SK-N-SH (cell line): ENCODE measurements at places on chromosomes 6 and 20.
A peak's percentile ranks its signal among the peaks of the same experiment; 100 is the strongest.

DNA sequence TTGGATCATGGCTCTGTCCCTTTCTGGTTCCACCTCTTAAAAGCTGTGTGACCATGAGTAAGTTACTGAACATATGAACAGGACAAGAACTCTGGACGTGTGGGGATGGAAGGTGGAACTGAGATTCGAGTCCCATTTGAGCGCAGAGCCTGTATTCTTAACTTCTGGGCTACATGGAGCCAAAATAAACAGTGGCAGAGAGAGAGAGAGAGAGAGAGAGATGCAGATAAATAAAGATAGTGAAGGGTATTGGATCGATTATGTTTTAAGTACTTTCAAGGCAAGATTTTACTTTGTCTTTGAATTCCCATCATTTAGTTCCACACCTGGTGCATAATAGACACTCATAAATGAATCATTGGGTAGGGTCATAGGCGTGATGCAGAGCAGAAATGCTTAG lies 39.7 kb downstream of the SLC35D3 start:
- no peak for DNase-seq

- DNase-seq = no peak
These were observed 60.9 kb downstream of the DLL1 start for GRCh38 chr6:170229851-170230519.

DNA sequence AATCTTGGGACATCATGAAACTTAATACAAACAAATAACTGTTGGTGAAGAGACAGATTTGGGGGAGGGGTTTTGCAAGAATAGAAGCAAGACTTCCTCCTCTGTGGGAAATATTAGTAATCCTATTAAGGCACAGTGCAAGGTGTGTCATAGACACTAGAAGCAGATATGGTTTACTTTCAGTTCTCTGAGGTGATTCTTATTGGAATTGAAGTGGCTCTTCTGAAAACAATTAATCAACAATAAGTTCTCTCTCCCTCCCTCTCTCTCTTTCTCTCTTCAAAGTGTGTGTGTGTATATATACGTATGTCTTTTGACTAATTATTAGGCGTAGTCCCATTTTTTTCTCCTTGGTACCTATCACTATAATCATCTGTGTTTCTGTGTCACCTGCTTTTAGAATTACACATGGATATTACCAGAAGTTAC lies 99.8 kb downstream of the HIVEP2 start:
- no peak for DNase-seq

DNA sequence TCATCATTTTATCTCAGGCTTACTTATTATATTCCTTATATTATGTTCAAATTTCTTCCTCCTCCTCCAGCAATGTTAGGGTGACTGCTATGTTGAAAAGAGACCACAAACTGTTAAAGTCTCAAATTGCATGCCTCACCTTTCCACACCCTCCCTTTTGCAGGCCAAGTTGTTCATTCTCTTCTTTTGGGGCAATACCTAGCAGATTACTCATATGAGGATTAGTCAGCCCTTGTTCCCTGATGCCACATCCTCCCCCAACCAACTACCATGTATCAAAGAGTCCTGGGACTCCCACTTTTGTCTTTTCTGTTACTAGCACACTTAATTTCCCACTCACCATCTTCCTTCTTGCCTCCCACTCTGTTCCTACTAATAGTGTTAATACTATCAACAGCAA lies 434.7 kb downstream of the BCKDHB start:
- DNase-seq = no peak

DNA sequence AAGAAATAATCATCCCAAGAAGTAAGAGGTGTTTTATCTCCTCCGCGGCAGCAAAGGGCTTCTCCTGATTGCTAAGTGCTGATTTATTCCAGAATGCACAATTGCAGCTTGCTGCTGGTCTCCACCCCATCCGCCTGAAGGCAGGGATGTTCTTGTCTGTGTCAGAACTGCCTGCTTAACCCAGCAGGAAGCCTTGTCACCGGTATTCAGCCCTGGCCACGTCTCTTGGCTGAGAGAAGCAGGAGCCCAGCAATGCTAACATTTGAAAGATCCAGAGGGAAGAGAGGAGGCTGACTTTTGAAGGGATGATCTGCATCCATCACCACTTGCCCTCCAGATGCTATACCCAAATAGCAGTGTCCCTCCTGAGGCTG lies 4.2 kb downstream of the SCML4 start:
- peak; percentile 61 for DNase-seq
